Esophagus muscularis mucosa (tissue), 4 donors: ENCODE measurements at places on chromosomes 16 and 17.

DNA sequence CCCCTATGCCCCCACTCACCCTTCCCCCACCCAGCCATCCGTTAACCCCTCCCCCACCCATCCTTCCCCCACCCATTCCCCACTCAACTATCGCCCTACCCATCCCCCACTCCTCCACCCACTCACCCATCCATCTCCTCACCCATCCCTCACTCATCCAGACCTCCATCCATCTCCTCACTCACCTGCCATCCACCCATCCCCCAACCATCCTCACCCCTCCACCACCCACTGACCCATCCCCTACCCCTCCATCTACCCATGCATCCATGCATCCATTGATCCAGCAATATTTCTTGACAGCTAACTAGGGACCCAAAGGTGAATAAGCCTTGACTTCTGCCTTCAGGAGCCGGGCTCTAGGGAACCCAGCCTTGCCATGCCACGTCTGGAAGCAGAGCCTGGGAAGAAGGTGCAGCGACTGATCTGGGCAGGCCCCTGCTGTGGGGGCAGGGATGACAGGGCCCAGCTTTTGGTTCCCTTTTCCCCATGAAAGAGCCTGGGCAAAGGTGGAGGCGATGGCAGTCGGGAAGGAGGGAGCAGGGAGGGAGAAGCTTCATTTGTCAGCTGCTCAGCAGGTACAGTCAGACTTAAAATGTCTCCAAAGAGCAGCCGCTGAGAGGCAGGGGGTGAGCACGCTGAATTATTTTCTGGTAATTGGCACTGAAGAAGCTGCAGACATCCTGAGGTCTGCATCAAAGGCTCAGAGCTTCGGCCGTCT lies 23.1 kb upstream of the DOC2B start:
- no peak overlapping the region for H3K4me3 ChIP-seq

GRCh38 chr16:2933136-2933535 lies 21.4 kb downstream of the FLYWCH1 start:
- peaks cover 36% of the 10 kb centered on the region for H3K36me3 ChIP-seq
- no peaks in the 10 kb centered on the region for H3K4me1 ChIP-seq
- DNase-seq: no peak
- H3K27ac ChIP-seq: no peak overlapping the region

DNA sequence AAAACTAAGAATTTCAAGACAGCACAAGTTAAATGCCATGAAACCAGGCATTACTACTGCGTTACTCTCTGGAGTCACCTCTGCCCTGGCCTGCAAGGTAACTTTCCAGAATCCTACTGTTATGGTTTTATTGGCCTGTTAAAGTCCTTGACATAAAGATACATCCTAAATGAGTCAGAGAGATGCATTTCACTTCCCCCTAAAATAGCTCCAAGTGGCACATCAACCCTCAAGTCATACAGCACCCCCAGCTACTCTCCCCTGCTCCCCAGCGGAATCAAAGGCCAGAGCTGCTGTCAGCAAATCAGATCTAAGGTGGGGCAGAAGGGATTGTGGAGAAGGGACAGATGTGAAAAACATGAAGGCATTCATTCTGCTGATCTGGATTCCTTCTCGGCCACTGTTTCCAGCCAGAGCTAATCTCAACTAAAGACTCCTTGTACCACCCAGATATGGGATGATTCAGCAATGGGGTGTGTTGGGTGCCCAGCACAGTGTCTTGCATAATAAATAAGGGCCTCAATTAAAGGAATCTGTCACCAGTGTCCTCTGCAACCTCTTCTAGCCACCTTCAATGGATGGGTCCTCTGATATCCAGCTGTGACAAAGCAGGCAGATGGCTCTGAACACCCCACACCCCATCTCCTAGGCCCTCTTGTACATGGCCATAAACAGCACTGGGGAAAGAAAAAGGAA lies 8.5 kb upstream of the CCL1 start:
- no peak overlapping the region for H3K4me3 ChIP-seq
- H3K27ac ChIP-seq: no peak overlapping the region
- no peaks in the 10 kb centered on the region for H3K4me1 ChIP-seq
- no peaks in the 10 kb centered on the region for H3K27me3 ChIP-seq

DNA sequence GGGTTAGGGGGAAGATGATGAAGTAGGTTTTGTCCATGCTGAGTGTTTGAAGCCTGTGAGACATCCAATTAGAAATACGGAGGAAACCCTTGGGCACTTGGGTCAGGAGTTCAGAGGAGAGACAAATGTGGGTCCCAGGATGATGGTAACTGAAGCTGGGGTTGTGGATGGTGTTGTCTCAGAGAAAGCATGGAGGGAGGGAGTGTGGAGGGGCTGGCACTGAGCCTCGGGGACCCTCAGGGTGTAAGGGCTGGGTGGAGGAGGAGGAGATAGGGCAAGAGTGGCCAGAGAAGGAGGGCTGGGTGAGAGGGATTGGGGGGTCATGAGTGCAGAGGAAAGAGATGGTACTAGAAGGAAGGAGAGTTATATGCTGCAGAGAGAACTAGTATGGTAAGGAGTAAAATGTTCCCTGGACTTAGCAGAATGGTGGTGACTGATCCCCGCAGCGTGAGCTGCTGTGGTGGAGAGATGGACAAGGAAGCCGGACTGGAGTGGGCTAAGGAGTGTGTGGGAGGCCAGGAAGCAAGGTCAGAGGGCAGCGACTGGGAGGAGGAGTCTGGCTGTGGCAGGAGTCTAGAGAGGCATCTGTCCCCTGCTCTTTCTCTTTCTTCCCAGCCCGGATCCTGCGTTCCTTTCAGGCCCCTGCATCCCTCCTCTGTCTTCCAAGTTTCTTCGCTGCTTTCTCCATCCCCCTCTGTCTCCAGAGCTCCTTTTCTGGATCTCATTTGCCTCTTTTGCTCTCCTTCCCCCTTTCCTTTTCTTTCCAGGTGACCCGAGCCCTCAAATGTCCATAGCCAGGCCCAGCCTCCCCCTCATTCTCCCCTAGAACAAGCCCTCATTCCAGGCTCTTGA lies 3.9 kb upstream of the COL1A1 start:
- DNase-seq: no peak
- H3K4me3 ChIP-seq: no peak overlapping the region
- peak overlapping the region; percentile 60 for H3K27ac ChIP-seq
- no peaks in the 10 kb centered on the region for H3K27me3 ChIP-seq
- peaks cover 89% of the 10 kb centered on the region for H3K4me1 ChIP-seq

GRCh38 chr17:2990396-2990795 lies 73.0 kb downstream of the OR1D5 start:
- H3K36me3 ChIP-seq: peaks cover 14% of the 10 kb centered on the region
- H3K4me1 ChIP-seq: no peaks in the 10 kb centered on the region
- peak; percentile 78 for DNase-seq
- no peaks in the 10 kb centered on the region for H3K27me3 ChIP-seq
- H3K27ac ChIP-seq: no peak overlapping the region

GRCh38 chr16:67672739-67673662 lies 6.4 kb downstream of the C16orf86 start:
- H3K4me1 ChIP-seq: peaks cover 33% of the 10 kb centered on the region
- peak overlapping the region; percentile 66 for H3K27ac ChIP-seq
- H3K36me3 ChIP-seq: peaks cover 8% of the 10 kb centered on the region
- H3K4me3 ChIP-seq: no peak overlapping the region
- no peaks in the 10 kb centered on the region for H3K27me3 ChIP-seq
- DNase-seq: no peak
